ENCODE measurements at places on chromosomes 4 and X.

GRCh38 chr4:171759274-171759673, 53.9 kb upstream of the GALNTL6 start:
- DNase-seq, result no peak

DNA sequence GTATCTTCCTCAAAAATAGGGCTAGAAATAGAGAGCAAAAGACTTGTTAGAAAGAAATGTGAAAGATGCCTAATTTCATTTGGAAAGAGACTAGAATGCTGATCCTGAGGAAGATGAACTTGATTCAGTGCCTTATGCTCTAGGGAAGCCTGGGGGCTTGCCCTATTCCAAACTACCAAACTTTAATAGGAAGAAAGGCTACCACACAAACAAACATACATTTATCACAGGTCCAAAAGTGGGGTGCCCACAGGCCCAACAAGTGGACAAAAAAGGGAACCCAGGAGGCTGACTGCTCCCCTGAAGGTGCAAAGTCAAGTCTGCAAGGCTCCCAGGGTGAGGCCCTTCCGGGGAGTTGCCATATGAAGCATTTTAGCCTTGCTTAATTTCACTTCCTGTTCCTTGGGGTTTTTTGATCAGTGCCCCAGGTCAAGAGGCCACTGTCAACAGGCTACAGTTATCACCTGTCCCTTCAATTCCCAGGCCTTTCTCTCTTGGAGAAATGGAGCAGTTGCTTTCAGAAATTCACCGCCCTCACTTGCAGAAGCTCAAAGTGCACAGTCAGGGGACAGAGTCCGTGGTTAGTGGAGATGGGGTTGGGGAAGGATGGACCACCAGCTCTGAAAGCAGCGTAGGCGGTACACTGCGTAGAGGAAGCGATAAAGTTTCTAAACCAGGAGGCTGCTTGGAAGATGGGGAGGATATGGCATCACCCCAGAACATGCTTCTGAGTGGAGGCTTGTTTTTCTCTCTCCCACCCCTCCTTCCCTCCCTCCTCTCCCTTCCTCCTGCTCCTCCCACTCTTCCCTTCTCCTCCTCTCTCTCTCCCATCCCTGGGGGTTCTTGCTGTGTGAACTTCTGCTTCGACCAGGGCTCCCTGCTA, 36.4 kb downstream of the TMEM154 start:
- DNase-seq, result peak; percentile 49

- no peak for DNase-seq
Measured at GRCh38 chrX:9122519-9123245, 88.8 kb upstream of the FAM9B start.

DNA sequence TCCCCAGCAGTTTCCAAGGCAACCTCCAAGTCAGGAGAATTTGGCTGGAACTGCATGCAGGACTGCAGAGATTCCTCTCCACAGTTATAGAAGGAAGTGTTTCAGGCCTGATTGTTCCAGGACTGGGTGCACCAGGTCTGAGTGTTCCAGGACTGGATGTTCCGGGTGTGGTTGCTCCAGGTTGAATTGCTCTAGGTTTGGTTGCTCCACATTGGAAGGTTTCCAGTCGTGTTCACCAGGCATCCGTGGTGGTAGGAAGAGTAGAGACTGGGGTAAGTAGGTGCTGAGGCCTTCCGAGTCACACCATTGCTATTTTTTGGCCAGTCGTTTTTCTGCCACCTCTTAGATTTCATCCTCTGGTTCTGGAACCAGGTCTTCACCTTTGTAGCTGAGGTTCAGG, 105.4 kb downstream of the MSN start:
- no peak for DNase-seq

- DNase-seq, result no peak
Measured at GRCh38 chr4:173794662-173795061, 264.6 kb upstream of the HAND2 start.

DNA sequence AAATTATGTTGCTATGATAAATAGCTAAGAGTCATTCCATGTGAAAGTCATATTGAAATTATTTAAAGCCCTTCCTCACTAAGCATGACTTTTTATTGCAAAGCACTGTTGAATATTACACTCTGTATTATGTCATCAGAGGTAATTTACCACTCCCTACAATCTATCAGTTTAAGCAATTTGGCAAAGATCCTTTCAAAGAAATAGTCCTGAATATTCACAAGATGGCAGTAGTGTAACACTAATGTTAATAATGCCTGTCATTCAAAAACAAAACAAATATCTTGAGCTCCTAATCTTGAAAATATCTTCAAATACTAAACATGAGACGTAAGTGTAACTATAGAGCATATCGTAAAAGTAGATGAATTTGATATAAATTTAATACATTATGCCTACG, 208.6 kb upstream of the TECRL start:
- DNase-seq, result no peak
